ENCODE measurements at places on chromosomes 4 and X. TPM values are rescaled to one million over a fixed set of nuclear protein-coding genes. Genes with fewer than 3 reads are reported as not detected.

Gene GABRG1
- total RNA-seq: not detected

Gene REPS2
- 0.11 TPM for total RNA-seq

Gene FGF2
- total RNA-seq: not detected

Gene AFM
- not detected for total RNA-seq

GRCh38 chr4:62881901-62882300 is 1527.3 kb downstream of the TECRL start:
- no peak for DNase-seq

DNA sequence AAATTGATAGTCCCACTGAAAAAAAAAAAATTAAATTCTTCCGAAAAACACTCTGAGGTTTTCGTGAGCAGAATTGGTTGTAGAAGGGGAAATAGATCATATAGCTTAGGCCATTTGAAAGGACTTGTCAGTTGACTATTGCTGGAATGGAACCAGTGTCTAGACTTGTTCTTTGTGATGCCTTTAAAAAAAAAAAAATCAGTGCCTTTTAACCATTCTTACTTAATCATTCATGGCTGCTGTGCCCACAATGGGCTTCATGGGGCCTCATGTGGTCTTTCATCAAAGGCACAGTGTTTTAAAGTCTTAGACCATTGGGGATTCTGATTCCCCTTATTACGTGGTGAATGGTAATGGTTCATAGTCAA is 139.3 kb downstream of the AFF1 start:
- DNase-seq: no peak

GRCh38 chr4:9918484-9918883 is 102.8 kb downstream of the SLC2A9 start:
- DNase-seq: no peak

GRCh38 chrX:57951666-57952319 is 41.5 kb upstream of the ZXDA start:
- no peak for DNase-seq

DNA sequence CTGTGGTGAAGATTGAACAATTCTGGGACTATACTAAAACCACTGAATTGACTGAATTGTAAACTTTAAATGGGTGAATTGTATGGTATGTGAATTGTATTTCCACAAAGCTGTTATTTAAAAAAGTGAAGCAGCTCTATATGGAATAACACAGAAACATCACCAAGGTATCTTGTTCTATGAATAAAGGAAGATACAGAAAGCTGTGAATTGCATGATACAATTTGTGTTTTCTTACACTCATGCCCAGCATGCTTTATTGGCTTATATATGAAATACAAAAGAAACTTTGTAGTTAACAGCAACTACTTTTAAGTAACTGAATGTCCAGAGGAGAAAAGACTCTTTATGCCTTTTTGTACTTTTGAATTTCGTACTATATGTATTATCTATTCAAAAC is 11.5 kb downstream of the CBR4 start:
- DNase-seq: no peak

- no peak for DNase-seq
These were observed 496.9 kb downstream of the TMA16 start for GRCh38 chr4:163991298-163991865.

DNA sequence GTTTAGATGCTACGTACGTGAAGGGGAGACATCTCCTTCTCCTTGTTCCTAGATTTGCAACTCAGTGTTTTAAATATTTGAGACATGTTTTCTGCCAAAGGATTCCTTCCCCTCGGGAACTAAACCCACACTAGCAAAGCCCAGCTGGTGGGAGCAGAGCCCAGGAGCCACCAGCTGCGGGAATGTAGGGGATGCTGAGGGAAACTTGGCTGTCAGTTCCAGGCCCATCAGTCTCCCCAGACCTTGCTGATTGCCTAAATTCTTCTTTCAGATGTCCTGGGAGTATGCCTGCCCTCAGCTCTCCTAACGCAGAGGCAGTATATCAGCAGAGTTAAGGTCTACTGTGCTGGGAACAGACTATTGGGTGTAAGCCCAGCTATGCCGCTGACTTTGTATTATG is 630.0 kb upstream of the TENM3 start:
- no peak for DNase-seq
